ENCODE measurements at places on chromosomes 12 and 14.

GRCh38 chr14:22084393-22085281 lies 411.0 kb upstream of the OR4E1 start:
- DNase-seq = no peak

GRCh38 chr14:72600551-72601330 lies 293.2 kb downstream of the DPF3 start:
- no peak for DNase-seq

- DNase-seq = no peak
Observed at GRCh38 chr12:58310809-58311622, 369.6 kb downstream of the ATP23 start.

DNA sequence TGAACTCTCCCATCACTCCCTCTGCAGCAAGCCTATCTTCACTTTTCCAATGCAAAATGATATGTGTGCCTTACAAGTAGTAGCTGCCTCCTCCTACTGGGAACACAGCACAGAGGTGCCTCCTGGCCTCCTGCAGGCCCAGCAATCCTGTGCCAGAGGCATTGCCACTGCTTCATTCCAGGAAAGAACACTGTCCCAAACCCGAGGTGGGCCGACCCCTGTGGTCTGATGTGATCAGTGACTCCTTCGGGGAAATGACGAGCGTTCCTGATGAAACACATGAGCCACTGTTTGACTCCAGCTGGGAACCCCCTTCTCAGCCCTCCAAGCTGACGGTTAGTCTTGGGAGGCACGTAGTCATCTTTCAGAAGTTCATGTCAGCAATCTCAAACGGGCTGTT lies 19.5 kb downstream of the PSMC1 start:
- no peak for DNase-seq

DNA sequence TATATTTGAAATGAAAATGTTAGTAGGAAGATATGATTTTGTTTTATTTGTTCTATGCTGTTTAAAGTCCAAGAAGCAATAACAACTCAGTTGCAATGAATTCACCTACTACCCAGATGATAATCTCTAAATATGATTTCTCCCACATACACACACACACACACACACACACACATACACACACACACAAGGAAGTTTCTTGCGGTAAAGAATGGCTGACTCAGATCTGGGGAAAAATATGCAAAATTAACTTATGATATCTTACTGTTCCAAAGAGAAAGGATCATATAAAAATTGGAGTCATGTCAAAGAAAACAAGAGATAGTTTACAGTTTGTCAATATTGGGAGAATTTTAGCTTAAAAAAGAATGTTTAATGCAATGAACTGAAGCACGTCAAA lies 456.7 kb downstream of the SLC16A7 start:
- DNase-seq = no peak

DNA sequence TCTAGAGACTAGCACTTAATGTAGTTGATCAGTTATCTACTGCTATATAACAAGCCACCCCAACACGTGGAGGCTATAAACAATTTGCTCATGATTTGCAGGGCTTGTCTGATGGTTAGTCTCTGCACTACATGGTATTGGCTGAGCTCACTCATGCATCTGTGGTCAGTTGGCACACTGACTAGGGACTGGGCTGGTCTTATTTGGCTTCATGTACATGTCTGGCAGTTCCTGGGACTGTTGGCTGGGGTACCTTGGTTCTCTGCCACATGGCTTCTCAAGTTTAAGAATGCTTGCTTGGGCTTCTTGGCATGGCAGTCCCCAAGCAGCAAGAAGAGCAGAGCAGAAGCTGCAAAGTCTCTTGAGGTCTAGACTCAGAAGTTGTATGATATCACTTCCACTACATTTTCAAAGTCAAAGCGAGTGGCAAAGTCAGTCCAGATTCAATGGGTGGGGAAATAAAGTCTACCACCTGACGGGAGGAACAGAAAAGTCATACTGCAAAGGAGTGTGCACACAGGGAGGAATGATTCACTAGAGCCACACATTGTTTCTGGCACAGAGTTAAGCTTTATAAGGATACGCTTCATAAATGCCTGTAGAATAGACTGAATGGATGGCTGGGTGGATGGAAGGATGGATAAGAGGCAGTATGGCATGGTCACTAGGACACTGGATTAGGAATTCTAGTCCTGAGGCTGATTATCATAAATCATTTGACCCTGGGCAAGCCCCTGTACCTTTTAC lies 44.8 kb upstream of the PTHLH start:
- no peak for DNase-seq

- no peak for DNase-seq
Observed at GRCh38 chr12:128077211-128077916, 189.6 kb upstream of the TMEM132C start.

DNA sequence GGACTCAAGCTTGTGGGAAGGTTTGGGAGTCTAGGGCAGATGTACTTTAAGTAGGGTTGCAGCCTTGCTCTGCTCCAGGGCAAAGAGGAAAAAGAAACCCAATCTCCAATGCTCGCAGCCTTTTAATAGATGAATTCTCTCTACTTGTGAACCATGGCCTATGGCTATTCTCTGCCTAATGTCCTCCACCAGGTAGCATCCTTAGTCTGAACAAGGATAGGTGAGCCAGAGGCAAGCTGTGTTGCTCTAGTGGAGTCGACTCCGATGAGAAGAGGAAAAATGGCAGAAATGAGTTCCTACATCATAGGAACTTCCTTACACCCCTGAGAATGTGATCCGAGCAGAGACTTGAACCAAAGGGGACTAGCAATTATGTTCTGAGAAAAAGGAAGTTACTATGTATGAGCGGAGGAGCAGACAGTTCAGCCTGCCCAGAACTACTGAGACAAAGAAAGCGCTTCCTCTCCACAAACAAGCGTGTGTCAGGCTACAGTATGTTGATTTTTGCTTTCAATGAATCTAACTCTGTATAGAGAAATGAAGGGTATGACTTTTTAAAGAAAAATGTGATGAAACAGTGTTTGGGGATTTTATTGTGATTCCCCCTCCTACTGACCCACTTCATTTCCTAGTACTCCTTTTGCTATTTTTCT lies 153.6 kb upstream of the ARID2 start:
- no peak for DNase-seq

GRCh38 chr12:851913-852312 lies 97.6 kb downstream of the RAD52 start:
- no peak for DNase-seq

DNA sequence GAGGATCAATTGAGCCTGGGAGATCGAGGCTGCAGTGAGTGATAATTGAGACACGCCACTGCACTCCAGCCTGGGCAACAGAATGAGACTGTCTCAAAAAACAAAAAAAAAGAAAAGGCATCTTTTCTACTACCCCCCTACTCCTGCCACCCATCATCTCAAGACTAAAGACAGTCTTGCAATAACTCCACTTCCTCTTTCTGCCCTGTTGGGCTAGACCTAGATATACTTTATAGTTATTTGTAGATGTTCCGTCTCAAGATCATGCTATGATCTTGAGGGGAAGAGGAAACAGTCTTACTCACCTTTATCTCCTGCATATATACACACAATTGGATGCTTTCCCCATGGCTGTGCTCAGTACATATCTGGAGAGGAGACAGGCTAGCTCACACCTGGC lies 12.1 kb upstream of the ESPL1 start:
- no peak for DNase-seq

DNA sequence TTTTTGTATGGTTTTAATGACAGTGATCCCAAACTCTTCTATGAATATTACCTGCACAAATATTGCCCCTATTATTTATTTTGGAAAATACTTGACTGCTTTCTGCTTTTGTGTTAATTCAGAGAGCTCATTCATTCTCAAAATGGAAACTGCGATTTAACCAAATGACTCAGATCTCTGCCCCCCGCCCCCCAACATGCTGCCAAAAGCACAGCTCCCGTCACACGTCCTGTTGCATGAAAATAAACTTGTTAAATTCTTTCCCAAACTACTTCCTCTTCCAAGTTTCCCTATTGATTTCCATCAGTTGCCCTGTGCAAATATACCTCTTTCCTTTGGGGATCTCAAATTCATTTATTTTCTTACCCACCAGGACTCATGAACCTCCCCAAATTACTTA lies 18.0 kb upstream of the NRDE2 start:
- no peak for DNase-seq

- DNase-seq = no peak
Observed at GRCh38 chr12:32336261-32336660, 63.1 kb upstream of the FGD4 start.

DNA sequence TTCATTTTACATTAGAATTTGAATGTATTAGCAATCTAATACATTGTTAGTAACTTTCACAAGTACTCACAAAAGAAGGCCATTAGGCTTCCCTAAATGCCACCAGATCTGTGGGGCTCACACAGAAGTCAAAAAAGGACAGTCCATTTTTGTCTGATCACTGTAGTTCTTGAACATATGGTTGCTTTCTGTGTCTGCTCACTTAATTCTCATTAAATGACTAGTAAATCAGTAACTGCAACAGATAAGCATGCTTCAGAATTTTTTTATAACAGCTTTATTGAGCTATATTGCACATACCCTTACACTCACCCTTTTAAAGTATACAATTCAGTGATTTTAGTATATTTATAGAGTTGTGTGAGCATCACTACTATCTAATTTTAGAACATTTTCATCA lies 71.4 kb downstream of the DENND5B start:
- DNase-seq = no peak

DNA sequence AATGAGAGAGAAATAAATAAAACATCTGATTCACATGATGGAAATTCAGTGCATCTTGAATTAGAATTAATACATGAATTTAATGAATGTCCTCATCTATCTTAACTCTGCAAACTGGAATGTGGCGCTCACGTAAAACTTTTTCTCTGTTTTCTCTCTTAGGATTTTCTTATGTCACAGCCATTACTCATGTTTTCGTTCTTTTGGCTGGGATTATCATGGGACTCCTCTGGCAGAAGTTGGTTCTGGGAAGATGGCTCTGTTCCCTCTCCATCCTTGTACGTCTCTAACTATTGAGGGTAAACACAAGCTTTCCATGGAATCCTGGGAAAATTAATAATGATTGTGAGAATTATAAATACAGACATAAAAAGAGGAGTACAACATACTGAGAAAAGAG lies 5.0 kb downstream of the CLEC12B start:
- DNase-seq = no peak

GRCh38 chr14:65255583-65256461 lies 153.5 kb upstream of the MAX start:
- DNase-seq = no peak

All from activated CD4-positive, CD25-positive, alpha-beta regulatory T cell treated with anti-CD3 and anti-CD28 coated beads, Interleukin-2, amount 50 U/mL, for 16 hours (primary cell).